Hematopoietic multipotent progenitor cell treated with erythropoietin and hydrocortisone succinate and interleukin-3 and kit ligand, for 17 days (in vitro differentiated cells): ENCODE measurements at places on chromosomes 6 and 20.

DNA sequence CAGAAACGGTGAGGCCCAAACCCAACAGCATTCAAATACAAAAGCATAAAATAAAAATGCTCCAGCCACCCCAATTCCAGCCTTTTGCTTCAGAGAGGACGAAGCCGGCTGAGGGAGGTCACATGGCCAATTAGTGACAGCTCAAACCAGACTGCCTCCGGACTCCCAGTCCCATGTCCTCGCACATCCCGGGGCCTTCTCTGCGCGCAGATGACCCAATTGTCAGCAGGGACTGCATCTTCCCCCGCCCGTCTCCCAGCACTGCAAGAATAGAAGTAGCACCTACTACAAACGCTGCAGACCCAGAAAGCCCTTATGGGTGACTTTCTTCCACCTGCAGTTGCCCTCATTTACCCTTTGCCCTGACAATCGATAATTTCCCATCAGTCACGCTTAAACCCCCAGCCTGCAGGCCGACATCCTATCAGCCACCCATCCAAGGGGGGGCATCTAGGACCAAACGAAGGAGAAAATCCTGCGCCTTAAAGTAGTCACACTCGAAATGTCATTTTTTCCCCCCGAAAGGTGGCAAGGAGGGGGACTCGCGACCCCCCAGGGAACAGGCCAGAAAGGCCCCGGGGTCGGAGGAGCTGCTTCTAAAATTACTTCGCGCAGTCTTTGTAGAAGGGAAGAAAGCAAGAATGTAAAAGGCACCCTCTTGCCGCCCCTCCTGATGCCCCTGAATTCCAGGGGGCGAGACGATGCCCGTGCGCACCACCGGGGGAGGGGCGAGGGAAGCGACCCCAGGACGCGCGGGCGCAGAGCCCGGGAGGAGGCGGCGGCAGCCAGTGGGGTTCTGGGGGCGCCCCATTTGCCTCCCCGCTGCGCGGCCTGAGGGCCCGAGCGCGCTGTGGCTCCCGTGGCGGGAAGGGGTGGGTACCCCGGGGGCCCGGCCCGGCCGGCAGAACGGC lies 792 bp downstream of the SLC23A2 start:
- no peak for DNase-seq

- DNase-seq: no peak
These were observed 67.1 kb upstream of the NOTCH4 start for GRCh38 chr6:32290886-32291450.

DNA sequence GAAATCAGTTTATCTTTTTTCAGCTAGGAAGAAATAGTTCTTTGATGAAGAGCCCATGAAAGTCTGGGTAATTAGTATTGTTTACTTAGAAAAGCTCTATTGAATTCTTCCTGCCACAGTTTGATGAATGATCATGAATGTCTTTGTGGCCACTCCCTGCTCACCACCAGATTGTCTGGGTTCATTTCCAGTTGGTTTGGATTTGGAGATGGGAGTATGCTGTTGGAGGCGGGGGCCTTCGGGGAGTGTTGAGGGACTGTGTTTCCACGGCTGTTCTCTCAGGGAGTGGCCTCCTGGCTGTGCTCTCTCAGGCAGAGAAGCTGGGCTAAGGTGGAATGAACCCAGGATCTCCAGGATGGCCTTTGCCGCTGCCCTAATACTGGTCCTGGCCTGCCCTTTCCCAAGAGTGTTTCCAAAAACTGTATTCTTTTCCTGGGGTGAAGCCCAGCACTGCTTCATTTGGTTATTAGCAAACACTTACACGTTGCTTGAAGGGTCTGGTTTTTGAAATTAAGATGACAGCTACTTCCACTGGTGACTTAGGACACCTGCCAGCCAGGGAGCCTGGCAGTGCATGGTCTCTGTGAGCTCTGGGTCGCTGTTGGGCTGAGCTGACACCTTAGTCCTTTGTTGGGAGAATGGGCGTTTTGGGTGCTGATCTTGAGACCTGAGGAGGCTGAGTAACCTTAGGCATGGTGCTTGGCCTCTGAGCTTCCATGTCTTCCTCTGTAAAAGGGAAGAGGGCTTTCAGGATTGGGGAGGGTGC lies 23.2 kb downstream of the PRPF6 start:
- no peak for DNase-seq

- DNase-seq: no peak
These were observed 96.7 kb downstream of the KLHL32 start for GRCh38 chr6:97021194-97021593.

DNA sequence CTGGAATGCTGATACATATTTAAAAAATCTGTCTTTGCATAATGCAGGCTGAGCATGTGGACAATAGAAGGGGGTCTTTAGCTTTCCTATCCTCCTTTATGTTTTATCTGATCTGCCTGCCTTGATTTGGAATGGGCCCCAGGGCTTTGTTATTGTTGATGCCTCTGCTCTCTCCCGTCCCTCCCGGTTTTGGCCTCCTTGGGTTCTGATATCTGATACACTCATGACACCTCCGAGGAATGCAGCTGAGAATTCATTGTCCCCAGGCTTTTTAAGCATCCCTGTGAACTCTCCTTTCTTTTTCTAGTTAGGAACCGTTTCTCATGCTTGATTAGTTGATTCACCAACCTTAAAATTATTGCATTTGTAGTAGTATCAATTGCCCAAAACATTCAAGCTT lies 185.5 kb upstream of the RALGAPA2 start:
- no peak for DNase-seq

GRCh38 chr6:131532580-131533039 lies 40.4 kb upstream of the ARG1 start:
- no peak for DNase-seq

DNA sequence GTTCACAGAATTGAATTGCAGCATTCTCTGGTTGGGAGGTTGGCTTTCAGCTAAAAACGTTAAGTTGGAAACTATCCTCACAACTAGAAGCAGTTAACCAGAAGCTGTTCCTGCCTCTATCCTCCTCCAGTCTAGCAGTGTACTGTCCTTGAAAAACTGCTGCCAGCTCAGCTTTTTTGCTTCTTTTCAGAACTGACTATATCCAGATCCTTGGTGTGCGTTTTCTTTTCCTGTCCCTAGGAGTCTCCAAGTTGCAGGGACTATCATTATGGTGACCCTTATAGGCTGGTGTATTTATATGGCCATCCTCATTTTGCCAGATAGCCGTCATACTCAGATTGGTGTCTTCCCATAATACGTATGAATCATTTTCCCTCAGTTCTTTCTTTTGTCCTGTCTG lies 5.5 kb downstream of the ITCH start:
- no peak for DNase-seq

- DNase-seq: no peak
These were observed 123.9 kb downstream of the IBTK start for GRCh38 chr6:82123632-82124031.

DNA sequence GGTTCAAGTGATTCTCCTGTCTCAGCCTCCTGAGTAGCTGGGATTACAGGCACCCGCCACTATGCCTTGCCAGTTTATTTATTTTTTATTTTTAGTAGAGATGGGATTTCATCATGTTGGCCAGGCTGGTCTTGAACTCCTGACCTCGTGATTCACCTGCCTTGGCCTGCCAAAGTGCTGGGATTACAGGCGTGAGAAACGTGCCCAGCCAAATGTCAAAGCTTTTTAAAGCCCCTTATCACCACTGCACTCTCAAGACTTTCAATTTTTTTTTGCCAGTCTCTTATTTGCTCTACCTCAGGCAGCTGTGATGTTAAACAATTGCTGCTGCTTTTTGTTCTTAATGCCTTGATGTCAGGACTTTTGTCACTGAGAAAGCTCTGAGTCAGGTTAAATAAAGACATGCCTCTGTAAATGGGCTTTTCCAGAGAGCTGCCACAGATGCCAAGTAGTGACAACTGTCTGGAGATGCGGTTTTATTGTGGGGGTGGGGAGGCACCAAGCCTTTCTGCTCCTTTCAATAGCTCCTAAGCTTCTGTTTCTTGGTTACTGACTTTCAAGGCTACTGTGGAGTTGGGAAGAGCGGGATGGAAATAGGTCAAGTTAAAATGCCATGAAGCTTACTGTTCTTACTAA lies 29.2 kb downstream of the RSPH3 start:
- no peak for DNase-seq
